ENCODE measurements at places on chromosomes 3 and 15.

DNA sequence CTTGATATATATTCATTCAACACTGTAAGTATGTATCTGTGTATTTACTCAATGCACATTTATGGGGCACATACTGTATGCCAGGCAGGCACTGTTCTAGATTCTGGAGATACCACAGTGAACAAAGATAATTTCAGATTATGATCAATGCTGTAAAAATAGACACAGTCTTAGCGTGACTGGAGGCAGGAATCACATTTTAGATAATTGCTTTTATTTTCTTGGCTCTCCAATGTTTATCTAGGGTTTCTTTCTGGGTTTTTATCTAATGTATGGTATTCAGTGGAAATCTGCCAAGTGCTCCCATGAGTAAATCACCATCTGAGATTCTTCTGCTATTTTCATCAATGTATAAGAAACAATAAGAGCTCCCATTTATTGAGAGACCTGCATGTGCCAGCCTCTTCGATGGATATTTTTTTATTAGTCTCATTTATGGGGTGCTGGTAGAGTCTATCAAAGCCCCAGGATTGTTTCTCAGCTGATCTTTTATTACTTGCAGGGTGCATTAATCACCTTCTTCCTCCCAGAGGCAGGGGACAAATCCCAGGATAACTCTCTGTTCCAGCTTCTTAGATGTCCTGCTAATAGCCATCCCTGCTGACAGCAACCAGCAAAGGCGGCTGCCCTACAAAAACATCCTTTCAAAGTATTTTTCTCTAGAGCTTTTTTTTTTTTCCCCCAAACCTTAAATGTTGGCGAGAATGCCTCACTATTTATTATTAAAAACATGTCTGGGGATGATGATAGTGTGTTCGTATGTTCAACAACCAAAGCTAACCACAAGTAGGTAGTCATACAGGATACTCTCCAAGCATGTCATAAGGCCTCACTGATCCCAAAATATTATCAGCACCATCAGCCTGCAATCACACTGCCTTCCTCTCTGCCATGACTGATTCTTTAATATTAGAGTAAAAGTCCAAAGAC, 331.0 kb upstream of the RASGRP1 start:
- DNase-seq = no peak

GRCh38 chr15:39478996-39479395, 101.9 kb upstream of the THBS1 start:
- no peak for DNase-seq

DNA sequence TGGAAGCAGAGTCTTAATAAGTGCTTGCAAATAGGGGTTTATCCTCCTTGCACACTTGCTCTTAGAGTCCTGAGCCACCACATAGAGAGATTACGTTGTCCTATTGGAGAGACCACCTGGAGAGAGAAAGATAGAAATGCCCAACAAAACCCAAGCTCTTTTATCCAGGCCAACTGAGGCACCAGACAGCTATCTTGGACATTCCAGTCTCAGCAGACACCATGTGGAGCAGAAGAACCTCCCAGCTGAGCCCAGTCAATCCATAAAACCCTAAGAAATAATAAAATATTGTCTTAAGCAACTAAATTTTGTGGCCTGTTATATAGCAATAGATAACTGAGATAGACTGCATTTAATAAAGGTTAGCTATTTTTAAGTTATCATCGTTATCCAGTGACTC, 105.7 kb upstream of the PFN2 start:
- DNase-seq = no peak

GRCh38 chr3:127888564-127889107, 26.4 kb upstream of the KBTBD12 start:
- DNase-seq = no peak

DNA sequence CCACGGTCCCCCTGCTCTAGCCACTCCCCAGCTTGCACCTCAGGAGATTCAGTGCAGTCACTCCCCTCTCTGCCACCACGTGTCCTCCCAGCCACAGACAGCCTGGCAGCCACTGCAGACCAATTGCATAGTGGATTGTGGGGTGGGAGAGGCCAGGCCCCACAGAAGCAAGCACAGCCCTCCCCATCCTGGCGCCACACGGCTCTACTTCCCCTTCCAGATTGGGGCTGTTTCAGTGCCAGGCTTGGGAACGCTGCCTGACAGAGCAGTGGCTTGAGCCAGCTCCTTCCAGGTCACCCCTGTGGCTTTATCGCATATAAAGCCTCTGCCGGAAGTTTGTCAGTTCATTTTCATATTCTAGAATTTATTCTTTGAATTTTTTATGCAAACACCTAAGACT, 90.7 kb downstream of the TMEM266 start:
- no peak for DNase-seq

DNA sequence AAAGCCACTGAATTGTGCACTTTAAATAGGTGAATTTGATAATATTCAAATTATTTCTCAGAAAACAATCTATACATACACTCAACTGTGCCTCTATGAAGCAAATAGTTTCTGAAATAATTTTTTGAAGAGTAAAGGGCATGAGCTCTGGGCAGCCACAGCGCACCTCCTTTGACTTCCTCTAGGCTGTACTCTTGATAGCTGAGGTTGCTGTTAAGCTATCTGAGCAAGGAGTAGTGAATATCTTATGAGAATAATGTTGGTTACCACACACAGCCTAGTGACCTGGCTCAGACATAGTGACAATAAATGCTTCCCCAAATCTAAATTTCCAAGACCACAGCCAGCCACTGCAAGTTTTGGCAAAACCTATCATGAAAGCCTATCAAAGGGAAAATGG, 11.6 kb upstream of the SEC61A1 start:
- no peak for DNase-seq

DNA sequence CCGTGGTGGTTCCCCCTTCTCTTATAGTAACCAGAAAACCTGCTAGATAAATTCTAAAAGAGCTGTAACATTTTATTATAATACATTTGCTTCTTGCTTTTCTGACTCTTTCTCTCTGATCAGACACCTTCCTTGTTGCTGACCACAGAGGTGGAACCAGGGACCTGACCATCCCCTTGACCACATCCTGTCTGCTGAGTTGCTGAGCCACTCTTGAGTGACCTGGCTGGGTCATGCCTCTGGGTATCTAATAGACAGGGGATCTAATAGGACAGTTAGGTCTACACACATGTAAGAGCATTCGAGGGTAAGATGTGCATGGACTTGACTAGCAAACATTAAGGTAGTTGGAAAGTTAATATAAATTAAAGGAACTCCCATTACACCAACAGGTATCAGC, 22.8 kb upstream of the TRIM59 start:
- no peak for DNase-seq

DNA sequence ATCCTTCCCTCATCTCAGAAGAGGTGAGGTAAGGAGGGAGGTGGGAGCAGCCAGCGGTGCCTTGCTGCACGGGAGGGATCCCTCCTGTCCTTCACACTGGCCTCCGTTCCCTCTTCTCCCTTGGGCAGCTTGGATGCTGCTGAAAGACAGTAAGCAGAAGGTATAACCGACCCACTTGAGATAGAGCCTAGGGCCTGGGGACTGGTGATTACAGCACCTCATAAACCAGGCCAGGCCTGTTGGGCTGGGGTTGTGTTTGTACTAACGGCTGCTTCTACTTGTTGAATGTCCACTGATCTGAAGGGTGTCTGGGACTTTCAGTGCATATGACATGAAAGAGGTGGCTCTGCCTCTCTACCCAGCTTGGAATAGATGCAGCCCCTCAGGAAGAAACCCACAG, 25.0 kb downstream of the SEMA6D start:
- DNase-seq = no peak

- no peak for DNase-seq
These were observed 92.1 kb downstream of the TRIM42 start for GRCh38 chr3:140769951-140770350.

- DNase-seq = no peak
These were observed 147.1 kb upstream of the LPP start for GRCh38 chr3:188006726-188007393.

GRCh38 chr15:38930851-38931572, 366.4 kb upstream of the RASGRP1 start:
- DNase-seq = no peak

DNA sequence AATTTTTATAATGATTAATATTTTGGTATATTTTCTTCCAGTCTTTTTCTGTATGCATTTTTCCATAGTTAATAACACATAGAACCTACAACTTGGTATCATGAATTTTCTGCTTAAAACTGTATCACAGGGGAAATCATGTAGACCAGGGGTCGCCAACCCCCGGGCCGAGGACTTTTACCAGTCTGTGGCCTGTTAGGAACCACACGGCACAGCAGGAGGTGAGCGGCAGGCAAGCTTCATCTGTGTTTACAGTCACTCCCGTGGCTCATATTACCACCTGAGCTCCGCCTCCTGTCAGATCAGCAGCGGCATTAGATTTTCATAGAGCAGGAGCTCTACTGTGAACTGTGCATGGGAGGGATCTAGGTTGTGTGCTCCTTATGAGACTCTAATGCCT, 54.7 kb downstream of the RPL22L1 start:
- peak; percentile 55 for DNase-seq

GRCh38 chr3:148066802-148067201, 630.9 kb upstream of the AGTR1 start:
- no peak for DNase-seq

- no peak for DNase-seq
These were observed 14.9 kb downstream of the GREM1 start for GRCh38 chr15:32732574-32733157.

GRCh38 chr3:10495003-10495402, 10.4 kb downstream of the ATP2B2 start:
- DNase-seq = no peak

DNA sequence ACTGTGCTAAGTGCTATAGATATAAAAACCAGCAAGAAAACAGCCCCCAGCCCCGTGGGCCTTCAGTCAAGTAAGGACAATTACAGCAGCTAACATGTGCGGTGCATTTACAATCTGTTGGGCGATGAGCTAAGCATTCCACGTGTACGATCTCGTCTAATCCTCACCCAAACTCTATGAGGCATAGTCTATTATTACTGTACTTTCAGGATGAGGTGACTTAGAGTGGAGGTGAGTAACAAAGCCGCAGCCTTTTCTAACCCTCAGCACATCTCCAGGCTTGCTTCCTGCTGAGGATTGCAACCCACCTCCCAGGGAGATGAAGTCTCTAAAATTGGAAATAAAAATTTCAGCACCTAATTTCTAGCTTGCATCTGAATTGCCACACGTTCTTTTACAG, 53.2 kb upstream of the MCF2L2 start:
- no peak for DNase-seq

GRCh38 chr3:131394400-131394799, 12.8 kb downstream of the NUDT16 start:
- DNase-seq = no peak

GRCh38 chr15:74343797-74344127, 23.7 kb downstream of the CYP11A1 start:
- no peak for DNase-seq

- no peak for DNase-seq
These were observed 683.8 kb upstream of the NR2F2 start for GRCh38 chr15:95646484-95647273.

DNA sequence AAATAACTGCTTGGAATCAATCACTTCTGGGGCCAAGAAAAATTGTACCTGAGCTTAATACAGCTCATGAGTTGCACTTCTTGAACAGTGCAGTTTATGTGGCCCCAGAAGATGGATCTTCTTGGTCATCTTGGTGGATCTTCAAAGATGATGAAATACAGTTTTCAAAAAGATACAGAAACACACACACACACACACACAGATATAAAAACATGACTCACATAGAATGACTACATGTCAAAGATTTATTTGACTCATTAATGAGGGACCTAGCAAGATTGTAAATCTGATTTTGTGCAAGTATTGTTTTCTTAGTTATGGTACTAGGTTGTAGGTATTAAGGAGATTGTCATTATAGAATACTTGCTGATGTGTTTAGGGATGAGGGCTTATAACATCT, 32.6 kb downstream of the PDCD6IP start:
- no peak for DNase-seq

- no peak for DNase-seq
These were observed 2.5 kb downstream of the PRTG start for GRCh38 chr15:55740359-55740878.

- DNase-seq = no peak
These were observed 25.4 kb upstream of the IL16 start for GRCh38 chr15:81171286-81171685.

GRCh38 chr3:6929918-6930317, 69.0 kb downstream of the GRM7 start:
- no peak for DNase-seq

- DNase-seq = no peak
These were observed 478 bp downstream of the BNC1 start for GRCh38 chr15:83283813-83284558.
